ENCODE measurements at places on chromosomes 1 and 21.

DNA sequence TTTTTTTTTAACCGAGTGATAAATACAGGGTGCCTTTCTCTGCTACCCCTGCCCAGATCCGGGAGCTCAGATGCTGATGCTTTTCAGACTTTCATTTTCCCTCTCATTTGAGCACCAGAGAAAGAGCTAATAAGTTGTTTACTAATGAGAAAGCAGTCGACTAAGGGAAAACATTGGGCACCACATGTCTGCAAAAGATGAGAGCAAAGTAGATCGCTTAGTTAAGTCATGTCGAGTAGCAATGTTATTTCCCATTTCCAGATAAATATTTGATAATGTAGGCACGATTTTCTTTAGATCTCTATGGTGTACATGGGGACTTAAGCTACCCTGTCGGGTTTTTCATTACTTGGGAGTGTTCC, 1.2 kb downstream of the PKN2 start:
- no peak for DNase-seq

DNA sequence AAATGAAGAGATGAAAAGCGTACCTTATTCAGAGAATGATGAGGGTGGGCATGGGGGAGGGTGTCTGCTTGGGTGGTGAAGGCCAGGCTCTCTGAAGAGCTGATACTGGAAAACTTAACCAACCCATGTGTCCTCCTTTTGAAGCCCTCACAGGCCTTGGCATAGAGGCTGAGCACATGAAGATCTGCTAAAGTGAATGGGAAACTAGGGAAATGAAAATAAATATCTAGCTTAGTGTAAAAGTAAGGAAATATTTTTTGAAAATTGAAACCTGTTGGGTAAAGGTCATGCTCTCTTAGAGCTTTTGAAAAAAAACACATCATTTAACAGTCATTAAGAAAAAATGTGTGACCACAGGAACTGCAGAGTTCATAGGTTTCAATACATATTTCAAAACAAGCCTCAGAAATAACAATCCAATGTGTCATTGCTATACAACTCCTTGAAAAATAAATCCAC, 40.5 kb upstream of the RALGPS2 start:
- no peak for DNase-seq

DNA sequence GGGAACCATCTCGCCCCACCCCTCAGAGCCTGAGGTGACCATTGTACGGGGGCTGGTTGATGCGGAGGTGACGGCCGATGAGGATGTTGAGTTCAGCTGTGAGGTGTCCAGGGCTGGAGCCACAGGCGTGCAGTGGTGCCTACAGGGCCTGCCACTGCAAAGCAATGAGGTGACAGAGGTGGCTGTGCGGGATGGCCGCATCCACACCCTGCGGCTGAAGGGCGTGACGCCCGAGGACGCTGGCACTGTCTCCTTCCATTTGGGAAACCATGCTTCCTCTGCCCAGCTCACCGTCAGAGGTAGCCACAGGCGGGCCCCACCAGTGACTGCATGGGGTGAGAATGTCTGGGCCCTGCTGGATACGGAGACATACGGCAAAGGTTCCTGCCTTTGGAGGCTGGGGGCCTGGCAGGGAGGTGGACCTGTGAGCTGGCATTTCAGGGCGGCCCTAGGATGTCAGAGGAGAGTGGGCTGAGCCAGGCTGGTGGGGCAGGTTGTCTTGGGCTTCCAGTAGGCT, 98.5 kb downstream of the TRIM11 start:
- DNase-seq, result no peak

DNA sequence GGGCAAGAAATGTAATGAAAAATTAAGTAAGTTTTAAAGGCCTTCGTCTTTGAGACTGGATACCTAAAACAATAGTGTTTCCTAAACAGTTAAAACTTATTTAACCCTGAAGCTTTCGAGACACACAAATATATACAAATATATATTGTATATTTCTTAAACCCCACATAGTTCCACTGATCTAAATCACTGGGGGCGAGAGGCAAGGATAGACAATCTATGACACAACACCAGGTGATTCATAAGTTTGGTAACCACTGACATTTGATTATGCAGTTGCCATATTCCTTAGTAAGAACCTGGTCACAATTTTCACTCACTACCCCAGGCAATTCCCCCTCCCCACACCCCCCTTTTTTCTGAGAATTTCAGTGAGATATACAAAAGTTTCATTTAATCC, 55.3 kb upstream of the BOLA1 start:
- DNase-seq, result no peak

DNA sequence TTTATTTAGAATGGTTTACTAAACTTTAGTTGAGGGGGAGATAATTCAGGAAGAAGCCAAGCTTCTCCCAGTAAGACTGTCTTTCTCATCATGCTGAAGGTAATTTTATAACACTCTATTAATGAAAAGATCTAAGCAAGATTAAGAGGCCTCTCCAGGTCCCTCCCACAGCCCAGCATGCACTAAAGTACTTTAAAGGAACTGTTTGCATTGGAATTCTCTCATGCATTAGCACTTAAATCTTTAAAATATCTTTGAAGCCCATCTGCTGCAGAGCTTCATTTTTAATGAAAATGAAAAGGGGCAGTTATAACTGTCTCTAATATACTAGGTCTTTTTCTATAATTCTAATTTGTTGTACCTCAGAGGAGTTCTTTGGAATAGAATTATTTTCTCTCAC, 1379.1 kb upstream of the ADGRL4 start:
- no peak for DNase-seq

- DNase-seq, result no peak
These were observed 598.4 kb downstream of the RWDD3 start for GRCh38 chr1:95832370-95832769.

DNA sequence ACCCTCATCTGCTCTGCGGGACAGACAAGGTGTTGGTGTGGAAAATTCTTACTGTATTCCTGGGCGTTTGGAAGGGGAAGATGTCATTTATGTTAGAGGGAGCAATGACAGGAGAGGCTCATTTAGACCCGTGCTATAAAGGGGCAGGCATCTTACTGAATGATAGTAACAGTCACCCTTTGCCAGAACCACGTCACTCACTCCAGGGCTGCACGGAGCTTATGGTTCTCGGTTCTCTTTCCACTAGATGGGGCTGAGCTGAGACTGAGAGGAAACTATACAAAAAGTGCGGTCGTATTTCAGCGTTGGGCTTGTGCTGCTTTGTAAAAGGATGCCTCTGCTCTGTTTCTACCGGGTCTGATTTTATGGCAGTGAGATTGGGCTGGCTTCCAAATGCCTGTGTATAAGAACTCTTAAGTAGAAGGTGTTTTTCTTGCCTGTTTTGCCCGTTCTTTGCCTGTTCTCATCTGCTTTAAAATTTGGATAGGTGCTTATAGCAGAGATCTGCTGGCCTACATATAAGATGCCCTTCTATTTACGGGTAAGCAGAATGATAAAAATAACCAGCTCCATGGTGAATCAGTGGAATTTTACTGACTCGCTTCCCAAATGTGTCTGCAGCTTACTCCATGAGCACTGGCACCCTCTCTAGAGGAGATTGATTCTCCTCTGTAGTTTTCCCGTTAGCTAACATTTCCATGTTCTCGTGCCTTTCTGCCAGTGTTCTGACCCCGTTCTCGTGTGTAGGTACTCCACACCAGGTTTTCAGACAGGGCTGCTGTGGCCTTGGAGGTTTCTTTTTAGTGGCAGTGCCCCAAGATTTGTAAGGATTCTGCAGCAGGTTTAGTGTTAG, 55.9 kb downstream of the MRPS6 start:
- DNase-seq, result peak; percentile 77

GRCh38 chr1:29672416-29673227, 436.3 kb downstream of the PTPRU start:
- DNase-seq, result peak; percentile 28

- no peak for DNase-seq
These were observed 3.2 kb downstream of the SON start for GRCh38 chr21:33546086-33546485.

GRCh38 chr1:115654663-115655305, 13.0 kb downstream of the VANGL1 start:
- no peak for DNase-seq

DNA sequence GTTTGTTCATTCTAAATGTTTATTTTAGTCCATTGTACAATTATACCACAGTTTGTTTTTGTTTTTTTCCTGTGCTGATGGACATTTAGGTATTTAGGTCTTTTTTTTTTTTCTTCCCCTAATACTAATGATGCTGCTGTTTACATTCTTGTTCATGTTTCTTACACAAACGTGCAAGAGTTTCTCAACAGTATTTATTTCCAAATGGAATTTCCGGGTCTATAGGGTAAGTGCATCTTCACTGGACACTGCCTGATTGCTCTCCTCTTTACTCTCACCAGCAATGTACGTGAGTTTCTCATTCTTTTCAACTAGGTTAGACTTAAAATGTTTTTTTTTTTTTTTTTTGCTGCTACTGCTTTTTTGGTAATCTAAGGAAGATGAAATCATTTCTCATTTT, 122.7 kb downstream of the PPP1R12B start:
- no peak for DNase-seq

GRCh38 chr1:107950464-107950863, 14.5 kb downstream of the VAV3 start:
- no peak for DNase-seq

- peak; percentile 72 for DNase-seq
These were observed 248.6 kb downstream of the DNM3 start for GRCh38 chr1:172089768-172090510.

GRCh38 chr1:45833361-45833760, 29.9 kb downstream of the MAST2 start:
- no peak for DNase-seq

- DNase-seq, result no peak
These were observed 278.2 kb upstream of the C1orf105 start for GRCh38 chr1:172142324-172142723.

- no peak for DNase-seq
These were observed 7.0 kb downstream of the CLCN6 start for GRCh38 chr1:11813021-11813420.

DNA sequence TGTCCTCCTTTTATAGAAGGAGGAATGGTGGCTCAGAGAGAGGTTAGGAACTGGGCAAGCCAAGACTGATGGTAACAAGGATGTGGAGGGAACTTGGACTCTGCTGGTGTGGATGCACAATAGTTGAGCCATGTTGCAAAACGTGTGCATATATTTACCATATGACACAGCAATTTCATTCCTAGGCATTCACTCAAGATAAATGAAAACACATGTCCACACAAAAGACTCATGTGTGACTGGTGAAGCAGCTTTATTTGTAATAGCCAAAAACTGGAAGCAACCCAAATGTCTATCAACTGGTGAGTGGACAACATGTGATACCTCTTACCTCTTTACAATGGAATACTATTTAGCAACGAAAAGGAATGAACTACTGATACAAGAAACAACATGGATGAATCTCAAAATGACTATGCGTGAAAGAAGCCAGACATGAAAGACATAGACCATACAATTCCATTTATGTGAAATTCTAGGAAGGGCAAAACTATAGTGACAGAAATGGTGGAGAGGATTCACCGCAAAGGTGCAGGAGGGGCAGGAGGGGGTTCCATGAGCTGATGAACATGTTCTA, 36.2 kb downstream of the CAMK2N1 start:
- no peak for DNase-seq

- no peak for DNase-seq
These were observed 20.6 kb downstream of the RERE start for GRCh38 chr1:8796812-8797211.

DNA sequence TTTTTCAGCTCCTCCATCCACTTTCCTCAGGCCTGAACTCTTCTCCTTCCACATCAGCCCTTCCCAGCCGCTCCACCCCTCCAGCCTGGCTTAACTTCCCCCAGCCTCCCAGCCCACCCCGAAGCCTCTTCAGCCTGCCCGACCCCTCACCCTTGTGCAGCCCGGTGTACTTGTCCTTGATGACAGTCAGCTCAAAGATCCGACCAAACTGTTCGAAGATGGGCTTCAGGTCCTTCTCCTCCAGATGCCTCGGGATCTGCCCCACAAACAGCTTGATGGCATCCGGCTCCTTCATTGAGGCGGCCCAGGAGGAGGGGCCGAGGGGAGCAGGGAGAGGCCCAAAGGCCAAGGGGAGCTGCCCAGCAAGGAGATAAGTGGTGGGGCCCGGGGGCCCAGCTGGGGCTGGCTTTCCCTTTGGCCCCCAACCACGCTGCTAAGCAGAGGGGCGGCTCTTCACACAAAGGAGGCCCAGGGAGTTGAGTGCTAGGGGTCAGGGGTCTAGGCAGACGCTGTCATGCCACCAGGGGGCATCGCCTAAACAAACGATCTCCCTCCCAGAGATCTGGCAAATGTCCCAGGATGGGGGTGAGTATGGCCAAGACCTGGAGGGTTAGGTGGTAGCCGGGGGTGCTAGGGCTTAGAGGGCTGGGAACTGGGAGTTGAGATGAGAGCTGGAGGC, 738 bp downstream of the CELF3 start:
- DNase-seq, result no peak

DNA sequence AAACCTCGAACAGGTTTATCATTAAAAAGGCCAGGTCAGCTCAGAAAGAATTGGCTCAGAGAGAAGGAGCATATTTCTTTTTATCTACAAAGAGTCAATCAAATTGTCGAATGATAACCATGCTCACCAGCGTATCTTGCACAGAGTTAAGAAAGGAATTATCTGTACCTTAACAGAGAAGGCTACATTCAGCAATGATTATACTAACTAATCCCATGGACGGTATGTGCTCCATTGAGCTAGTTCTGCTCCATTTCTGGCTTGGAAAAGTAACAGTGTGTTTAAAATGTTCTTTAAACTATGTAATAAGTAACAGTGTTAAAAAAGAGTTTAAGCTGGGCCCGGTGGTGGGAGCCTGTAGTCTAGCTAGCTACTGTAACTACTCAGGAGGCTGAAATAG, 4.2 kb downstream of the UBR4 start:
- DNase-seq, result no peak

Measured in activated CD8-positive, alpha-beta memory T cell treated with anti-CD3 and anti-CD28 coated beads for 24 hours (primary cell).